Upper lobe of right lung (tissue), 1 donor: ENCODE measurements at places on chromosomes 11 and 22.

DNA sequence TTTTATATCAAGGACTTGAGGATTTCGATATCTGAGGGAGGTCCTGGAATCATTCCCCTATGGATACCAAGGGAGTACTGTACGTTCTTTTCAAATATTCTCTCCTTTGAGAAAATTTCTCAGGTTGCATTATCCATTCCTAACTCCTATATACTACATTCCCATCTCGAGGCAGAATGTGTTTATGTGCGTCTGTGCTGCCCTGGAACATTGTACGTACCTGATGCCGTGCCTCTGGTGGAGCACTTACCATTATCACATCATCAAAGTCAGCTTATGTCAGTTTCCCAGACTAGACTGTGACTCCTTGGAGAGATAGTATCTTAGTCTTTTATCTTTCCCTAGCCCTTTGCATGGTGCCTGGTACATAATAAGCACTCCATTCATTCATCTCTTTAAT lies 21.7 kb downstream of the UBASH3B start:
- DNase-seq = no peak

DNA sequence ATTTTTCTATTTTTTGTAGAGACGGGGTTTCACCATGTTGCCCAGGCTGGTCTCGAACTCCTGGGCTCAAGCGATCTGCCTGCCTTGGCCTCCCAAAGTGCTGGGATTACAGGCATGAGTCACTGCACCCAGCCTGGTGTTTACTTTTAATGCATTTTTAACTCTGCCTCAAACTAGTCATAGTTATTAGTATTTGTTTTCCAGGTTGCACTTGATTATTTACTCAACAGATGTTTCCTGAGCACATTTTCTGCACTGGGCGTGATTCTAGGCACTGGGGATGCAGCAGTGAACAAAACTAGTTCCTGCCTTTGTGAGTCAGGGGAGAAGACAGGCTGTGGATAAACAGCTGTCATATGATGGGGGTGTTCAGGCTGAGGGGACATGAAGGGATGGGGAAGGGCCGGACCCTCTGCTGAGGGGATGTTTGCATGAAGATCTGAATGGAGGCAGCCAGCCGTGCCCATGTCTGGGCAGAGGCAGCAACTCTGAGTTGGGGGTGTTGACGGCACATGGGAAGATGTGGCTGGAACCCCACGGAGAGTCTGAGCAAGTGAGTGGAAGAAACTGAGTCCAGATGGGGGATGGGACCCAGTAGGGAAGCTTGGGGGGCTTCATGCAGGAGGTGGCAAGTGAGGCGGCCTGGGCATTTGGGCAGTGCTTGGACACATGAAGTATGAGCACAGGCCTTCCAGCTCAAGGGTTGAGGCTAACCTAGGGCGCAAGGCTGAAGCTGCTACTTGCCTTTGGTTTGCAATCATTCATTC lies 34.4 kb downstream of the MPPED1 start:
- DNase-seq = peak; percentile 36

DNA sequence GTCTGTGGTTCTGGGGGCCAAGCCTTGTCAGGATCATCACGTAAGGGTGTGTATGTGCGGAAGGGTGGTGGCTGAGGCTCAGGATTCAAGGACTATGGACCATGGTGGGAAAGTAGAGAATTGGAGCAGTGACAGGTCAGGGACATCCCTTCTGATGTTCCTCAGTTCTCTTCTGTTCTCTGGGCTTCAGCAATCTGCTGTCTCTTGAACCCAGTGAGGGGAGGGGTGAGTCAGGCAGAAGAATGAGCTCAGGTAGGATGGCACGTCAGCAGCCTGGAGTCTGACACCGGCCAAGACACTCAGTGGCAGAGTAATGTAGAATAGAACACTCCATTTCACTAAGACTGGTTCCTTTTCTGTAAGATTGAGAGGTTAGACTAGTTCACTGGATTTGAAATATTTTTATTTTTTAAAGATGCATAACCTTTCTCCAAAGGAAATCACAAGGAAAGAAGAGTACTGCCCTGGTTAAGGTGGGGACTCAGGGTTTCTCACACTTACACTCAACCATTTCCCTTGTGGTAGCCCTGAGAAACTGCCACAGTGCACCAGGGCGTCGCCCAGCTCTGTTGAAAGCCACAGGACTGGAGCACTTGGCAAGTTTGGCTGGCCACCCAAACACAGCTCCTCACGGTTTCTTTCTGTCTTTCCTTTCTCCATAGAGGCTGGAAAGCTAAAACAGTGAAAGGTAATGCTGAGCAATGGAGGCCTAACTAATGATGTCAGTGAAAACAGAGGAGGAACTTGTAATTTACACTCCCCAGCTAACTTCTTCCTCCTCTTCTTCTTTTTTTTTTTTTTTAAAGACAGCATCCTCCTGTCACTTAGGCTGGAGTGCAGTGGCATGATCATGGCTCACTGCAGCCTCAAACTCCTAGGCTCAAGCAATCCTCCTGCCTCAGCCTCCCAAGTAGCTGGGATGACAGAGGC lies 23.1 kb upstream of the MICAL2 start:
- no peak for DNase-seq

GRCh38 chr22:47043835-47044721 lies 281.6 kb downstream of the TBC1D22A start:
- DNase-seq = peak; percentile 66

DNA sequence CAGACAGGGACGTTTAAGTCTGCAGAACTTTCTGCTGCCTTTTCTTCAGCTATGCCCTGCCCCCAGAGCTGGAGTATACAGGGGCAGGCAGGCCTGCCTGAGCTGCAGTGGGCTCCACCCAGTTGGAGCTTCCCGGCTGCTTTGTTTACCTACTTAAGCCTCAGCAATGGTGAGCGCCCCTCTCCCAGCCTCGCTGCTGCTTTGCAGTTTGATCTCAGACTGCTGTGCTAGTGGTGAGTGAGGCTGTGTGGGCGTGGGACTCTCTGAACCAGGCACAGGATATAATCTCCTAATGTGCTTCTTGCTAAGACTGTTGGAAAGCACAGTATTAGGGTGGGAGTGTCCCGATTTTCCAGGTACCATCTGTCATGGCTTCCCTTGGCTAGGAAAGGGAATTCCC lies 38.5 kb downstream of the NELL1 start:
- DNase-seq = no peak

- DNase-seq = no peak
Observed at GRCh38 chr11:120923866-120924508, 99.9 kb upstream of the TBCEL start.

GRCh38 chr11:48024635-48025071 lies 44.3 kb downstream of the PTPRJ start:
- no peak for DNase-seq

DNA sequence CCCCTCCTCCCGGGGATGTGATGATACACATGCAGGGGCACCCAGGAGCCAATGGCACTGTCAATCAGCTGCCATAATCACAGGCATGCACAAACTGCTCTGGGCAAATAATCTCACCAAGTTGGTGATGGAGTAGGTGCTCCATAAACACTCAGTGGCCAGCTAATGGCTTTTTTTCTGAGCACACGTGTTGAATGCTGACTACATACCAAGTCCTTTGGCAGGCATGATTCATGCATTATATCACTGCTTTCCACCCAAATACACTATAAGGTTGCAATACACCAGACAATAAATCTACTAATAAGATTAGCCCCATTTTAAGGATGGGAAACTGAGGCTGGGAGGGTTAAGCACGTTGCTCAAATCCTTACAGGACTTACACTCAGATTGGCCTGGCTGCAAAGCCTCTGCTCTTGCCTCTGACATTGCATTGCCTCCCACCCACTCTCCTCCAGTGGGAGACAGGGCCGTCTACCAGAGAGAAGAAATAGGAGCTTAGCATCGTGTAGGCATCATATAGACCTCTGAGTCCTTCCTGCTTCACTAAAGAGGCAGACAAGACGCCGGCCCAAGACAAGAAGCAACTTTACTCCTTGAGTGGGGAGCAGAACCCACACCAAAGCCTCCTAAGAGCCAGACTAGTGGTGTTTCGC lies 32.7 kb upstream of the ACCSL start:
- no peak for DNase-seq

GRCh38 chr22:32348031-32348611 lies 9.5 kb upstream of the RFPL3 start:
- no peak for DNase-seq

GRCh38 chr11:61153593-61154095 lies 7.6 kb downstream of the VPS37C start:
- DNase-seq = no peak

GRCh38 chr22:39528080-39528661 lies 4.4 kb downstream of the RPS19BP1 start:
- DNase-seq = no peak

DNA sequence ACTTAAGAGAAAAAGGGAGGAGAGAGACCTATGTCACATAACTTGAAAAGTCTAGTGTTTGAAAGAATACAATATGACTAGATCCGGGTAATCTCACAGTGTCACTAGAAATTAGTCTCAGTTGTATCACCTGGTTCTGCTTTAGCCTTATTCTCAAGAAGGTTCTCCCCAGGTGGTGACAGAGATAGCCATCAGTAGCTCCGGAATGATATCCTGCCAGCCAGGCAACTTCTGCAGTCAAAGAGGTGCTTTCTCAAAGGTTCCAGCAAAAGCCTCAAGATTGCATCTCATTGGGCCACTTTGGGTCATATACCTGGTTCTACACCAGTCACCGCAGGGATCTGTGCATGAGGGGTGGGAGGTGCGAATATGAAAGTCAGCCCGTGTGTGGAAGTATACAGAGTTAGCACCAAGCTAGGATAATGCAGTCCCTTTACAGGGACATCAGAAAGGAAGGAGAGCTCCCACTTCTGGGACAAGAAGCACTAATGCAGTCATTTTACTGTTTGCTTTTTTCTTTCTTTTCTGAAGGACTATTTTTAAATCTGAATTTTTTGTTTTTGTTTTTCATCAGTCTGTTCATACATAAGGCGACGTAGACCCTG lies 61.1 kb downstream of the CYB5R2 start:
- no peak for DNase-seq

GRCh38 chr22:27609451-27609888 lies 192.1 kb downstream of the MN1 start:
- DNase-seq = peak; percentile 46

- DNase-seq = no peak
Observed at GRCh38 chr11:111393096-111393495, 14.0 kb upstream of the POU2AF1 start.

DNA sequence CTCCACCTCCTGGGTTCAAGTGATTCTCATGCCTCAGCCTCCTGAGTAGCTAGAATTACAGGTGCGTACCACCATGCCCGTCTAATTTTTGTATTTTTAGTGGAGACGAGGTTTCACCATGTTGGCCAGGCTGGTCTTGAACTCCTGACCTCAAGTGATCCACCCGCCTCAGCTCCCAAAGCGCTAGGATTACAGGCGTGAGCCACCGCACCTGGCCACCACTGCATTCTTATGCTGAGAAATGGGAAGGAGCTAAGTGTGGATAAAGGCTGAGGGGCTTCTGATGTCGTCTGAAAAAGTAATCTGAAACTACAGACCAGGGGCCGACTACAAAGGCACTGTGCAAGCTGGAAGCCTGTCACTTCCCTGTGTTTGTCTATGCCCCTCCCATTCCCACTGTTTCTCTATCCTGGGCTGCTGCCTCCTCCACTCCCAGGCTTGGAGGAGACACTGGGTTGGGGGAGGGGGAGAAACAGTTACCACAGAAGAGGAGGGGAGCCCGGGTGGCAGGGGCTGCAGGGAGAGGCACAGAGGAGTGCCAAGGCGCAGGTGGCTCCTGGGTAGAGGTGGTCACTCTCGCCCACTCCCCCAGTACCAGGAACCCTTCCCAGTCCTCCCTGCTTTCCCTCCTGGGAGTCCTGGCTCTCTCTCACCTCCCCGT lies 2.9 kb upstream of the MTA2 start:
- no peak for DNase-seq

GRCh38 chr22:37156686-37157435 lies 7.1 kb upstream of the IL2RB start:
- no peak for DNase-seq

- DNase-seq = no peak
Observed at GRCh38 chr22:33639588-33640254, 280.6 kb downstream of the LARGE1 start.

DNA sequence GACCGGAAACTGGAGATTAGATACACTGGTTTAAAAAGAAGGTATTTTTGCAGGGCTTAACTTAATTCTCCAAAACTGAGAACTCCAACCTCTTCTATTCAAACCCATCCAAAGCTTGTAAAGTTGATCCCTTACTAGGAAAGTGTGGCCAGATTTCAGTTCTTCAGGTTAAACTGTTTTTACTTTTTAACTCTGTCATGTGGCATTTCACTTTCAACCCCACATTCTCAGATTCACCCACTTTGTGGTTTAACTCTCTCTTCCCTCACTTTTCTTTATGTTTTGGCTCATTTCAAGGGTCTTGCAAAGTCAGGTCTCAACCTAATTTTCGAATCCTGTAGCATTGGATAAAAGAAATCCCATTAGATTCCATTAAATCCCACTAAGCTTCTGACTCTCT lies 75.4 kb downstream of the MPPED2 start:
- DNase-seq = no peak

- no peak for DNase-seq
Observed at GRCh38 chr22:30054764-30055069, 25.5 kb upstream of the HORMAD2 start.

DNA sequence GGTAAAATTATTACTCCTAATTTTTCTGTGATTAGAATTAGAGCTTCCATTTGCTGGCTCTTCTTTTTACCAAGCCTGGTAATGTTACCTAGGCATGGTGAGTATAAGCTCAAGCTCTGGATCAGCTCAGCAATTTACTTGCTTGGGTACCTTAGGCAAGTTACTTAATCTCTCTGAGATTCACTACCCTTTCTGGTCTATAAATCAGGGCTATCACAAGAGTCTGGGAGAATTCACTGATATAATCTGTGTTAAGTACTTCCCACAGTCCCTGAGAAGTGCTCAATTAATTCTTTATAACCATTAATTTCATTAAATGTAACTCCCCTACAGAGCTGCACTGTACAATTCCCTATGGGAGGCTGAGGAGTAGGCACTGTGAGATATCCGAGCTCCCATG lies 44.2 kb downstream of the TMEM123 start:
- no peak for DNase-seq

DNA sequence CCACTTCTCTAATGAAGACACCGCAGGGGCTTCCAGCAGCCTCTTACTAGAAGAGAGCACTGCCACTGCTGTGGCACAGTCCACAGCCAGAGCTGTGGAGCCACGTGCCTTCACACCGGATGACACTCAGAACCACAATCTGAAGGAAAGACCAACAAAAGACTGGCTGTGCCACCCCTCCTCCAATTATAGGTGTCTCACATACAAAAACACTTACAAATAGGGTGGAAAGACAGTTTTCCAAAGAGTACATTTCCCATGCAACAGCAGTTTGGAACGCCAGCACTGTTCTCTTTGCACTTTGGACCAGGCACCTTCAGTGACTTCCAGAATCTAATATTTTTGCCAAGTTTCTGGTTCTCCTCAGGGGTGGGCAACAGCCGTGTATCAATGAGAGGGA lies 38.0 kb upstream of the SLC25A1 start:
- DNase-seq = no peak

DNA sequence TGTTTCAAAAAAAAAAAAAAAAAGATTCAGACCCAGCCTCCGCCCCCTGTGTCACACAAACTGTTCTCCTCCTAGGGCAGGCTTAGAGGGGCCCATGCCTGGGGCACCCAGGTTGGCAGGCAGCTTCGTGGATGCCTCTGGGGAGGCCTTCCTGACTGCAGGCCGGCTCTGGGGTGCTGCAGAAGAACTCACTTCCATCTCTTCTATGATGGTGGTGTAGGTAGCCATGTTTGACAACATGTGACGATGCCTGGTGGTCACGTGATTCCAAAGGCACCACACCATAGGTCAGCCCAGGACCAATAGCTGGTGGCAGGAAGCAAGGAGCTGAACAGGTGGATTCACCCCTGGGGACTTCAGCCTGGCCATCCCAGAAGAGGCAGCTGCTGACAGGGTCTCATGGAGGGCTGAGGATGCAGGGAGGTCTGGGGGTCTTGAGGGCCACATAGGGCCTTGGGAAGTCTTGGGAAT lies 24.1 kb upstream of the CELSR1 start:
- DNase-seq = no peak
